ENCODE measurements at places on chromosomes 16 and 17.

- DNase-seq: no peak
Observed at GRCh38 chr17:18917506-18918032, 34.4 kb upstream of the SLC5A10 start.

DNA sequence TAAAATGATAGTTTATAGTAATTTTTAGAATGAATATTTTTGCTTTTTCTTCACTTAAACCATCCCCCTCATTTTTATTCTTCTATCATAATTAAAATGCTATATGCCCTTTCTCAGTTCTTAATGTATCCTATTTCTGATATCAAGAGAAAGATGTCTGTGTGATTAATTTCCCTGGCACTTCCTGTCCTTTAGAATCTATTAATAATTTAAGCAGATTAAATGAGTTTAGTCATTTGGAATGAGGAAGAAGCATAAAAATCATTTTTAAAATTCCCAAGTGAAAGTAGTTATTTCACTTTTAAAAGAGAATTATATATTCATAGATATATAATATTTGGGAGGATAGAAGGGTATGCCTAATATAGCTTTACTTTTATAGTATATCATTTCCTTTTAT, 27.8 kb upstream of the CDR2 start:
- no peak for DNase-seq

DNA sequence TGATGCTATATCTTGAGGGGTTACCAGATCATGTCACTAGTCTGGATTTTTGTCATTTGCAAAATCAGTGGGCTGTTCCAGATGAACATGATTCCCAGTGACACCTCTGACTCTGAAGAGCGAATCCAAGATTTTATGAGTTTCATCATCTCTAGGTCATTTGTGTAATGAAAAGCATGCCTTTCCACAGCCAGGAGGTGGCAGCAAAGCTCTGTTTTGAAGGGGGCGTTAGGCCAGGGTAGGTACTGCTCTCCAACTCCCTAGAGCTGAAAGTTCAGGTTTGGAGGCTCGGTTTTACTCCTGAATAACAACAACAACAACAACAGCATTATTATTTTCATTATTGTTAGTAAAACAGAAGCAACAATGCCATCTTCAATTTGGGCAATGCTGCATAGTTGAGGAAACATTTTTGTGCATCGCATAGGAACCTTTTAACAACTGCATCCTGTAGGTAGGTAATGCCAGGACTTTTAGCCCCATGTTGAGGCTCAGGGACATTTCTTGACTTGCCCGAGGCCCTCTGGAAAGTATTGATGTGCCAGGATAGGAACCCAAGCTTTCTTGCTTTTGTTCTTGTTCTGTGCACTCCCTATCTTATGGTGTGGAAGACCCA, 77.0 kb downstream of the MYH13 start:
- DNase-seq: peak; percentile 1

GRCh38 chr17:227946-228615, 46.6 kb upstream of the DOC2B start:
- DNase-seq: no peak

DNA sequence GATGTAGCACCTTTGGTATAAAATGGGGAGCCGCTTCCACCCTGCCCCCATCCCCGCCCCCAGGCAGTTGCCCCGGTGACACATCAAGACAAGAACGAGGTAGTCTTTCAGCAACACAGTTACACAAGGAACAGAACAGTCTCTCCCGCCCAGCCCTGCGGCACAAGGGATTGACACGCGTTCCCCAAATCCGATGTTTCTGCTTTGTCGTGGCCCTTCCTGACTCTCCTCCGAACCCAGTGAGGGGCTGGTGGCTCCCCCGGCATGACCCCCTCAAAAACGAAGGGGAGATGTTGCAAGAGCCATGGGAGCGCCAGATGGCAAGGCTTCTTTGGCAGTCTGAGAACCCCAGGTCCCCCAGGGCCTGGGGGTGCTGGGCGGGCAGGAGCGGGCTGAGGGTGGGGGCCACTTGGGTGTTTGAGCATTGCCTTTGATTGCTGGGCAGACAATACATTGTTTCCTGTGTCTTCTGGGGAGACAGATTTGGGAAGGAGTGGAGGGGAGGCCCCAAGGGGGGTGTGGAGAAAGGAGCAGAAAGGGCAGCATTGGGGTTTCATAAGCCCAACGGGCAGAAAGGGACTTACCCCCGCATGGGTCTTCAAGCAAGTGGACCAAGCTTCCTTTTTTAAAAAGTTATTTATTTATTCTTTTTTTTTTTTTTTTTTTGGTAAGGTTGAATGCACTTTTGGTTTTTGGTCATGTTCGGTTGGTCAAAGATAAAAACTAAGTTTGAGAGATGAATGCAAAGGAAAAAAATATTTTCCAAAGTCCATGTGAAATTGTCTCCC, 16.6 kb downstream of the COL1A1 start:
- no peak for DNase-seq

DNA sequence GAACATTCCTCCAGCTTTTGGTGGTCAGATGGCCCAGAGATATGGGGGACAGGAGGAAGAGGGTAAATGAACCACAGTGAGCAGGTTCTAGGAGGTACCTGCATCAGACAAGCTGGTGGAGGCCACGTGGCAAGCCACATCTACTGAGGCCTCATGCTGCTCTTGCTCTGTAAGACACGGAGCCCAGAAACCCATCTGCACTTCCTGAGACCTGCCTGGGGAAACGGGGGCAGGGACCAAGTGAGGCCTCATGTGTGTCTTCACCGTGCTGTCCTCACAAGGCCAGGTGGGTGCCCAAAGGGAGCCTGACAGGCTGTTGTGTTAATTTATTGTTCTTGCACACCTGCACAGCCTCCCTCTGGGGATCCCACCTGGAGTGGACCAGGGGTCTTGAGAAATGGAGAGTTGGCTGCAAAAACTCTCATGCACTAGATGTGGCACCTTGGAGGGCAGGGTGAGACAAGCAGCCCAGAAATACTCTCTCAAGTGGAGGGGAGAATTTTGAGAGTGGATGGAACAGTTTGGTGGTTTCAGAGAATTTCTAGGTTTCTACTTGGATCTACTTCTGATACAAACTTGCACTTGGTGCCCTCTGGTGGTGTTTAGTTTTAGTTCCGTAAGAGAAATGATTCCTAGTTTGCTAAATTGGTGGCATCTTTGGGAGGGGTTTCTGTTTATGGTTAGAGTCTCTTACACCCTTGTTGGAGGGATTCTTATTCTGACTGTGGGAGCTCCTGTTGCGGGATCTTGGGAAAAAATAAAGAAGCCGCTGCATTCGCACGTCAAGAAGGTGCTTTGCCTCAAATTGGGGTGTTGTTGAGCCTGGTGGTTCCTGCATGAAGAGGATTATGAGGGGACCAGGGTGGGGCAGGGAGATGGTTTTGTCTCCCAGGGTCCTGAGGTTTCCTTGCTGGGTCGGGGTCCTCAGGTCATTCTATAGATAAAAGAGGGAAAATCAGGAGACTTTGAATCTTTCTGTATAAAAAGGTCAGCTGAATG, 47.5 kb downstream of the SLC6A2 start:
- peak; percentile 1 for DNase-seq

DNA sequence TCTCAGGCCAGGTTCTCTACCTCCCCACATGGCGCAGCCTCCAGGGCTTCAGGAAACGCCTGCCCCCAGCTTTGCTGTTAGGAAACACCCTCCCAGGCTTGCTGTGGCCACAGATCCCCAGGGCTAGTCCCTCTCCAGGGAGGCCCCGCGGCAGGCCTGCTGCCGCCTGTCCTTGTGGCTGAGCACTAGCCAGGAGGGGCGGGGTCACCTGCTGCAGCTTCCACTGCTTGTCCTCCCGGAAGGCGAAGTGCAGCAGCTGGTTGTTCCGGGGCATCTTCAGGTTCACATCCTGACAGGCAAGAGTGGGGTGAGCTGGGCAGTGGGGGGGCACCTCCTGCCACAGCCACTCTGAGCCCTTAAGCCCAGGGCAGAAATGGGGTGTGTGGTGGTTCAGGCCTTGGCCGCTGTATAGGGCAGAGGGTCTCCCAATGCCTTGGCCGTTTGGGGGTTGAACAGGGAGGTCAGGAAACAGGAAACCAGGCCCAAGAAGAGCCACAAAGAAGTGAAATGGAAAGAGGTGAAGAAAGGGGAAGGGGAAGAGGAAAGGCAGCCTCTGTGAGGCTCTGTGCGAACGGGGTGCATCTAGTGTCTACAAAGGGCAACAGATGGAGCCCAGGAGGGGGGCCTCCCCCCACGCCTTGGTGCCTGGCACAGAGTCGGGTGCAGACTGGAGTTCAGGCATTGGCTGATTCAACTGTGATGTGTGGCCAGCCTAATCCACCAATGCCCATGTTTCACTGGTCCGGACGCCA, 2.0 kb downstream of the ROGDI start:
- DNase-seq: no peak

GRCh38 chr17:37481001-37481665, 8.6 kb upstream of the DUSP14 start:
- DNase-seq: no peak

- DNase-seq: no peak
Observed at GRCh38 chr17:78345791-78346494, 13.9 kb downstream of the SOCS3 start.

DNA sequence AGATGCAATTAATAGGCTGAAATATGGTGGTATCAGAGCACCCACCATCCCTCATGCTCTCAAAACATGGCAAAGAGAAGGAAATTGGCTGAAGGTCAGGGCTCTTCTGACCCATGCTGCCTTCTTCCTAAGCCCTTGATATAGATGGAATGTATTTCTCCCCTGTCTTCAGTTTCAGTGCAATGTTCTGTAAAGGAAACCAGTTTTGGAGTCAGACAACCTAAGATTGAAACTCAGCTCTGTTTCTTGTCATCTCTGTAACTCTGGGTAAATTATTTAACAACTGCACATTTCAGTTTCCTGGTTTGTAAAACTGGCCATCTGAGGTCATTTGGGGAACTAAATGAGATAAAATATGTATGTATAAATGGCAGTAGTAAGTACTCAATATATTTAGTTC, 243.9 kb downstream of the CA10 start:
- no peak for DNase-seq

DNA sequence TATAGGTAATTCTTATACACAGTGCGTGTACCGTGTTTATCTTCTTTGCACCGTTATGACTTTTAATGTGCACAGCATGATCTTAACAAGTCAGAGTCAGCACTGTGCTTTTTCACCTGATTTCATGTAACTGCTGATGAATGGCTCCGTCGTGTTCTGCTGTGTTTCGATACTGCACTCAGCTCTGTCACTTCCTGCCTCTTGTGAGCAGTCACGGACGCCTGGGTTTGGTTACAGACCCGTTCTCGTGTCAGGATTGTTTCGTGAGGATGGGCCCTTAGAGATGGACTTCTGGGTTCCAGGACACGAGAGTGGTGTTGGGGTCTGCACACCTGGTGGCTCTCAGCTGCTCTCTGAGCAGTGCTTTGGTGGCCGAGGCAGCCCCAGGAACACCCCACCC, 24.6 kb downstream of the TBCD start:
- no peak for DNase-seq

DNA sequence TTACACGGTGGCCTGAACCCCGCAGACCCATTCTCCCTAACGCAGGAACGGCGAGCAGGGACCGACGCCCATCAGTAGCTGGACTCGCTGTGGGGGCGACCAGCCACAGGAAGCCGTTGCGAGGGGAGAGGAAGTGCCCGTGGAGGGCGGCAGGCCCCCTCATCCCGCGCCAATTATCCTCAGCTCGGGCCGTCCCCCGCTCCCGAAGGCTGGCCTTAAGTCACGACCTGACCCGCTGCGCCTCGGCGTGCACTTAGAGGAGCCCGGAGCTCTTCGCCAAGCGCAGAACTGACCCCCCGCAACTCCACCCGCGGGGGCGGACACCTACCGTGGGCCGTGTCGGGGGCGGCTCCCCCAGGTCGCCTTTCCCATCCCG, 401 bp downstream of the ARL16 start:
- peak; percentile 57 for DNase-seq

- no peak for DNase-seq
Observed at GRCh38 chr16:69860233-69861231, 90.6 kb upstream of the CLEC18A start.

- no peak for DNase-seq
Observed at GRCh38 chr17:81309859-81310839, 15.0 kb upstream of the SLC38A10 start.

- no peak for DNase-seq
Observed at GRCh38 chr16:88732172-88732960, 26.1 kb downstream of the CTU2 start.

DNA sequence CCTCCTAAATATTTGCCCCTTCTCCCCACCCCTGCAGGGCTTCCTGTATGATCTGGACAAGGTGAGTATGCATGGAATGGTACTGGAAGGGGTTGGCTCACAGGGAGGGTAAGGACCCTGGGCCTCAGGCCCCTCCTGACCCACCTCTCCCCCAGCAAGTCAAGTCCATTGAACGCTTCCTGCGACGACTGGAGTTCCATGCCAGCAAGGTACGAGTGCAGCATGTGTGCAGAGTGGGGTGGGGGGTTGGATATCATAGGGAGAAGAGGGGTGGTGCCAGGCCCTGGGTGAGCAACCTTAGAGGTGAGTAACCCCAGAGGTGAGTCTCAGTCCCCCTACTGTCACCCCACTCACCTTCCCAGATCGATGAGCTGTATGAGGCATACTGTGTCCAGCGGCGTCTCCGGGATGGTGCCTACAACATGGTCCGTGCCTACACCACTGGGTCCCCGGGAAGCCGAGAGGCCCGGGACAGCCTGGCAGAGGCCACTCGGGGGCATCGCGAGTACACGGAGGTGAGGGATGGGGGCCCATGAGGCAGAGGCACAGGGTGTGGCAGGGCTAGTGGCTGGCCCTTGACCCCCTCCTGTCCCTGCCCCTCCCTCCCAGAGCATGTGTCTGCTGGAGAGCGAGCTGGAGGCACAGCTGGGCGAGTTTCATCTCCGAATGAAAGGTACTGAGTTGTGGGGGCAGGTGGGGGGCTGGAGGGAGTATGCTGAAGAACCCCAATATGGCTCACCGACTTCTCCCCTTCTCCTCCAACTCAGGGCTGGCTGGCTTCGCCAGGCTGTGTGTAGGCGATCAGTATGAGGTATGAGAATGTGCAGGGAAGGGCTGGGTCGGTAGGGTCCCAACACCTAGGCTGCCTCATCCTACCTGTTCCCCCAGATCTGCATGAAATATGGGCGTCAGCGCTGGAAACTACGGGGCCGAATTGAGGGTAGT, 11.3 kb downstream of the RIPOR1 start:
- DNase-seq: no peak

DNA sequence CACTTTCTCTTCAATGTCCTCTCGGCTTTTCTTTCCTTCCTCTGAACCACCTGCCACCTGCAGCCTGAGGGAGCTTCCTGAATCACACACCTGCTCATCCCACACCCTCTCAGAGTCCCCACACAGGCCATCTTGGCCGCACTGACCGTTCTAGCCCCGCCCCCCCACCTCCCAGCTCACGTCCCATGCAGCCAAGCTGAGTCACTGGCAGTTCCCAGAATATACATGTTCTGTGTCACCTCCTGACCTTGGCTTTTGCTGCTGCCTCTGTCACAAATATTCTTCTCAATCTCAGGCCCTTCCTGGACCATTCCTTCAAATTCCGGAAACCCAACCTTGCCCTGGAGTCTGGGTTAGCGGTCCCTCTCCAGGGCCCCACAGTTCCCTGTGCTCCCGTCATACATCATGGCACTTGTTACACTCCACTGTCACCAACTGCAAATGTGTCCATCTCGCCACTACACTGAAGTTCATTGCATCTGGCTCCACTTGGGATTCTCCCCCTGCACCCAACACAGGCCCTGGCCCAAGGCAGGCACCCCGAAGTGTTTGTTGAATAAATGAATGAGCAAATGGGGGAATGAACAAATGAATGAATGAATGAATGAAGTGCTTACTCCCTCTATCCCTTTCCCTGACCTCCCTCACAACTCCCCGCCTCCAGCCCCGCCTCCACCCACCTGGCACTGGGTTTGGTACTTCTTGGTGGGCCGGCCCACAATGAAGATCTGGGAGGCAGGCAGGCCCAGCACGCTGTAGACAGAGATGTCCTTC, 12.8 kb downstream of the PIMREG start:
- DNase-seq: no peak

All from NCI-H345 (cell line).